Epithelial cell of prostate (primary cell): ENCODE measurements at places on chromosomes 2 and 18.

GRCh38 chr18:74128159-74128558, 19.5 kb downstream of the FBXO15 start:
- no peak for DNase-seq

DNA sequence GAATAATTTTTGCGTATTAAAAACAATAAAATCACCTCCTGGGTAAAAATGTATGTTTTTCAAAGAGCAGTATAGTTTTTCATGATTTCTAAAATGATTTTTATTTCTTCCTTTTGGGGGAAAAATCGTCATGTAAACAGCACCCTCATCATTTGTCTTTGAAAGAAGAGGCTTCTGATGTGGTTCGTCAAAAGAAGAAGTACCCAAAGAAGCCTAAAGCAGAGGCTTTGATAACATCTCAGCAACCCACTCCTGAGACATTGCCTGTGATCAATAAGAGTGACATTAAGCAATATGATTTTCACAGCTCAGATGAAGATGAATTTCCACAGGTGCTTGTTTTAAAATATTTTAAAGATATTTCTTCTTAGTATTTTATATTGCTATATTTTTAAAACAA, 110.2 kb upstream of the KIF5C start:
- no peak for DNase-seq

GRCh38 chr2:148237911-148238310, 217.0 kb downstream of the MBD5 start:
- DNase-seq, result no peak

DNA sequence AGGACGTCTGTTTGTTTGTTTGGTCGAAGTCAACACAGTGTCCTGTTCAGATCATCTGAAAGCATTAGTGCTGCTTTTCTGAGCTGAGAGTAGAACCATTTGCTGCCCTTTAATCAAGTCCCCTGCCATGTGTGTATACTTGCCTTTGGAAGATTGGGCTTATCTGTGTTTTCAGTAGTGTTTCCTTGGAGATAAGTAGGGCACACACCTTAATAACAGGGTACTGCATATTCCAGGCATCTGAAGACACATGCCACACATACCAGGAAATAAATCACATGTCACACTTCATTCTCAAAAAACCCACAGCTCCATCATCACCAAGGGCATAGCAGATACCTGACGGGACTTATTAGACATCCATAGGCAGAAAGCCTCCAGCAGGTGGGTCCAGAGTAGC, 157.4 kb downstream of the SOX11 start:
- DNase-seq, result no peak

GRCh38 chr2:145124085-145124484, 604.2 kb upstream of the ZEB2 start:
- no peak for DNase-seq

GRCh38 chr2:197089655-197090054, 163.1 kb upstream of the PGAP1 start:
- DNase-seq, result peak; percentile 18

DNA sequence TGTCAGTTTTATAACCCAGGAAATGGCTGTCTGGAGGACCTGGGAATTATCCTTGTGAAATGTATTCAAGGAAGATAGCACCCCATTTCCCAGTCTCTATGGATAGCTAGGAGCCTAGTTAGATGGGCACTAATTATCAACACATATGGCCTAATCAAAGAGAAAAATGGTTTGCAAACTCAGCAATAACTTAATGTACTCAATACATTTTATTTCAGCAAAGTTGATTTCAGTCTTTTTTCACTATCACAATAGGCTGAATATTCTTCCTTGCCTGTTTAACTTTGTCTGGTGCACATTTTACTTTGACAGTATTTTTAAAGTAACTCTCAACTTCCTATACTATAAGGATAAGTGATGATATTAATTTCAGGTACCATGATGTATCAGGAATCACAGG, 756.3 kb downstream of the CCDC85A start:
- DNase-seq, result no peak

- DNase-seq, result peak; percentile 67
These were observed 46.0 kb downstream of the SOCS6 start for GRCh38 chr18:70334728-70335329.

GRCh38 chr18:74132201-74132600, 15.4 kb downstream of the FBXO15 start:
- DNase-seq, result no peak

GRCh38 chr18:33578518-33579348, 714 bp downstream of the ASXL3 start:
- no peak for DNase-seq

GRCh38 chr18:76367168-76368125, 127.6 kb downstream of the ZNF516 start:
- DNase-seq, result no peak

DNA sequence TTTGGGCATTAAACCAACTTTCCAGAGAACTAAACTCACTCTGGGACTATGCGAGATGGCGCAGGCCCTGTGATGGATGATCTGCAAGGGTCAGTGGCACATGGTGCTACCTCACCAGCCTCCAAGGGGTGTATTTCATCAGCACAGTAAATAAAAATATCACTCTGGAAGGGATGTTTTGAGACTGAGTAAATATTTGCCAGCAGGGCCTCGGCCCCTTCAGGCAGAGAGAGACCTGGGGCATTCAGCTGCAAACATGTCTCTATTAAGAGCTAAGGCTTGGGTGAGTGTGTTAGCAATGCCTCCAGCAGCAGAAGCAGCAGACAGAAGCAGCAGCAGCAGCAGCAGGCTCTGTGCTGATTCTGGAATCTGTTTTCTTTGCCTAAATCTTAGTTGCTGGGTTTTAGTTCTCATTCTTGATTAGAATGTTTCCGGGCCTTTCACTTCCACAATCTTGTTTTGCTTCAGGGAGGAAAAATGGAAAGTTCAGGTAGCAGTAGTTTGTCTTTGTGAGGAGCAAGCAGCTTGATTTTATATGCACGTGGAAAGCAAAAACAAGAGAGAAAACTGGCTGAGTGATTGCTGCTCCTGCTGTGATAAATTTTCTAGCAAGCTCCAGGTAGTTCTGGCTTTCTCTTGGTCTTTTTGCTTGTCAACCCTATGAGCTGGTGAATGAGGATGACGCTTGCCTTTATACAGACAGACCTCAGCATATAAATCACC, 18.6 kb downstream of the ADCYAP1 start:
- DNase-seq, result no peak

- DNase-seq, result peak; percentile 68
These were observed 278.0 kb downstream of the NEDD4L start for GRCh38 chr18:58321986-58322385.

- peak; percentile 99 for DNase-seq
These were observed 91.4 kb upstream of the LGALSL start for GRCh38 chr2:64362562-64363026.

GRCh38 chr2:232239951-232240681, 138.4 kb upstream of the ALPP start:
- DNase-seq, result peak; percentile 63
